ENCODE measurements at places on chromosomes 7 and 10.
A peak's percentile ranks its signal among the peaks of the same experiment; 100 is the strongest.

DNA sequence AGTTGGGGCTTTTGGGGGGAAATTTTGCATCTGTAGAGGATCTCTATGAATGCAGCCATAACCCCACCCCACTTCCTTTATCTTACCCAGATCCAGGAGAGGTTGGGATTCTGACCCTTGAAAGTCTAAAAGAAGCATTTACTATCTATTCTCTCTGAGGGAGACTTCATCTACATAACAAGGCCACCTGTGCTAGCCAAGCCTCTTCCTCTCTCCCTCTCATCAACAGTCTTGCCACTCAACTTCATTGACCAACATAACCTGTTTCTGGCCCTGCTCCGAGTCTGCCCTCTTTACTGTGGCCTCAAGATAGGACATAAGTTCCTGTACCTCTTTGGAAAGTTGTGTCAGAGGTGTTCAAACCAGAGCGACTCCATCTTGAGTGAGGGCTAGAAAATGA, 19.4 kb downstream of the TUBAL3 start:
- DNase-seq: no peak

DNA sequence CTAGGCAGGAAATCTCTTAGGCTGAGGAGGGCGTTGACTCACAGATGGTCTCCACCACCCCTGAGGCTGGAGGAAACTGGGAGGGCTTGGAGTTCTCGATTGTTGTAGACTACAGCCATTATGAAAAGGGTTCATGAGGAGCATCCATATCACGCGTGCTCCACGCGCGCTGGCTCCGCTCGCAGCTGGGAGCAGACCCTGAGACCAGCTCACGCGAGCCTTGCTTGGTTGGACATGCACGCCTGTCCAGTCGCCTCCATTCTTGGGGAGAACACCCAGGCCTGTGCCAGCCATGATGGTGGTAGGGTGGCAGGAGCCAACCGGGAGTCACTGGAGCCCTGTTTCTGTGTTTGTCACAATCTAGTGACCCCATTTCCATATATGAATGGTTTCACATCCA, 139.1 kb downstream of the TCERG1L start:
- DNase-seq: no peak

GRCh38 chr7:18706670-18707069, 211.1 kb downstream of the HDAC9 start:
- DNase-seq: no peak

DNA sequence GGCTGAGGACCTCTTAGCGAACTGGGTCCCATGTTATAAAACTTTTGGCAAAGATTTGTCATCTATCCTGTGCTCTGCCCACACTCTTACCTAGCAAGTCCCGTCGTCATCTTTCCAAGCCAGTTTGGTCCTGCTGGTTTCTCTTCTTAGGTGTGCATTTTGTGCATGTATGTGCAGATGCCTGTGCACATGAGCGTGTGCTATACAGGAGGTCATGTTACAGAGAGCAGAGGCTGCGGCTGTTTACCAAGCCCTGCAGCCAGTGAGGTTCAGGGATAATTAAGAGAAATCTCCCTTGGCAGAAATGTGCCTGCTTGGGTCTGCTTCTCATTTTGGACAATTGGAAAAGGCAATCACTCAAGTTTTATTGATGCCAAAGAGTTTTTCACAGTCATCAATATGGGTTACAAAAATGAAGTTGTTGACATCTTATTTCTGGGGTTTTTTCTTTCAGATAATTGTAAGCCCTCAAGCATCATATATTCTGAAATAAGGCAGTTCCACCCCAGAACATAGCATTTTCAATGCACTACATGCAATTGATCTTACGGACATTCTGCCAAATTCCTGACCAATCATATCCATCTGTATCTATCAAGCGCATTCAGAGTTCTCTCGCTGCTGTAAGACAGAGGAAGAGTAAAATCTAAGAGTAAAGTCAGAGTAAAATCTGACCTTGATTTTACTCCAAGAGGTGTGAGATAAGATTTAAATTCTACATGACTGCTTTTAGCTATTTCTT, 361.4 kb upstream of the ZNF32 start:
- DNase-seq: no peak

DNA sequence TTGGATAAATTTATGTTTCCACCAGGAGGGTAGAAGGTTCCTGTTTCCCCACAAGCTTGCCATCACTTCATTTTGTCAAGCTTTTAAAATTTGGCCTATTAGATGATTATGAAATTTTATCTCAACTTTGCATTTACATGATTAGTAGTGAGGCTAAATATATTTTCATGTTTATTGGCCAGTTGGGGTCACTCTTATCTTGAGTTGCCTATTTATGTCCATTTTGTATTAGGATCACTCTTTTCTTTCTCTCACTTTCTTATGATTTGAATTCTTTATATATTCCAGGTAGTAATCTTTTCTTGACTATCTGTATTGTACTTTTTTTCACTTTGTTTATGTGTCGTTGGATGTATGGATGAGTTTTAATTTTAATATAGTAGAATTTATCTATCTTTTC, 218.6 kb upstream of the SLC26A5 start:
- DNase-seq: no peak

GRCh38 chr10:28139138-28139537, 140.3 kb upstream of the ODAD2 start:
- no peak for DNase-seq

GRCh38 chr7:28144266-28144665, 36.3 kb downstream of the JAZF1 start:
- DNase-seq: no peak

GRCh38 chr7:111499027-111499426, 63.3 kb downstream of the IMMP2L start:
- peak; percentile 74 for DNase-seq

DNA sequence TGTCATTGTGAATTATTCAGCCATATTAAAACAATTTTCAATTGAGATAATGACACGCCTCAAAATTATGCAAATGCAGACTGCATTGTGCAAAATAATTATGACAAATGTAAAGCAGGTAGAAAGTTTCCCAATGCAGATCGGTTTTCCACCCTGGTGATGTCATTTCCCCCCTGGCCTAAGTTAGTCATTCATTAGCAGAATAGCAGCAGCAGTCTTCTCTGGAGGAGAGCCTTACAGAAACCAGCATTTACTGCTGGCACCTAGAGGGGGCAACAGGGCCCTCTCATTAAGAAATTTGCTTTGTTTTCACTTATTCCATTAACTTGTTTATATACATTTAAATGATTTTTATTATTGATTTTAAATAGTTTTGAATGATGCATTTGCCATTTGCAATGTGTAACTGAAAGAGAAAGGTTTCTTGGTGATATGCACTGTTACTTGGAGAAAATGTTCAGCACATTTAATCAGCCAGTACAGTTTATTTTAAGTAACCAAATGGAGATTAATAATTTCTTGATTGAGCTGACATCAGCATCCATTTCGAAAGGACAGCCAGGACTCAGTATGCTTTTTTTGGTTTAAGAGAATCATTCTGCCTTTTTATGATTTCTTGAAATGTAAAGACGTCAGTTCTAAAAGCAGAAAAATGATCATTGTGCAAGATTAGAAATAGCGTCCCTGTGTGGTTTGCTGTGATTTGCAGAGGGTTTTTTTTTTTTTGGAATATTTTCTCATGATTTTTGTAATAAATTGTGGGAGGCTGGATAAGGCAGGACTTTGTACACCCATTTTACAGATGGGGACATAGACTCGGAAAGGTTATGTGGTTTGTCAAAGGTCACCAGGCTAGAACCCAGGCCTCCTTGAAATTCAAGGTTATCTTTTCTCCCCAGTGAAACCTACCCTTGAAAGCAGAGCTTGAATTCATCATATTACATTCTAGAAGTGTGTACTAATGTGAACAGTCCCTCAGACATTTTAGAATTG, 3.5 kb downstream of the ARID5B start:
- peak; percentile 67 for DNase-seq

GRCh38 chr7:27784399-27785053, 44.6 kb downstream of the TAX1BP1 start:
- DNase-seq: peak; percentile 17

DNA sequence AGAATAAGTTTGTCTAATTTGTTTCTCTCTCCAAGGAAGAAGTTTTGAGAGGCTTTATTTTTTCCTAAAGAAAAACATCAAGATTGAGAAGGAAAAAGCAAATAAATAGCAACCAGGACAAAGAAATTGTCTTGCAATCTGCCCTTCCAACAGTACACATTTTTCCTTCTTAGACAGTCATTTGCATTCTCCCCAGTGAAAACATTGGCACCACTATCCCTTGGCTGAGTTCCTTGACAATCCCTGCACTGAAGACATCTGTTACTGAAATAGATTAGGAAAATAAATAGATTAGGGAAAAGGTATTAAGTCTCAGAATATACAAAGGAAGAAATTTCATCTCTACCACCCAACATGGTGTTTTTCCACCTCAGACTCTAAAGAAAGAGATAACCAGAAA, 12.2 kb upstream of the TMEM243 start:
- no peak for DNase-seq

DNA sequence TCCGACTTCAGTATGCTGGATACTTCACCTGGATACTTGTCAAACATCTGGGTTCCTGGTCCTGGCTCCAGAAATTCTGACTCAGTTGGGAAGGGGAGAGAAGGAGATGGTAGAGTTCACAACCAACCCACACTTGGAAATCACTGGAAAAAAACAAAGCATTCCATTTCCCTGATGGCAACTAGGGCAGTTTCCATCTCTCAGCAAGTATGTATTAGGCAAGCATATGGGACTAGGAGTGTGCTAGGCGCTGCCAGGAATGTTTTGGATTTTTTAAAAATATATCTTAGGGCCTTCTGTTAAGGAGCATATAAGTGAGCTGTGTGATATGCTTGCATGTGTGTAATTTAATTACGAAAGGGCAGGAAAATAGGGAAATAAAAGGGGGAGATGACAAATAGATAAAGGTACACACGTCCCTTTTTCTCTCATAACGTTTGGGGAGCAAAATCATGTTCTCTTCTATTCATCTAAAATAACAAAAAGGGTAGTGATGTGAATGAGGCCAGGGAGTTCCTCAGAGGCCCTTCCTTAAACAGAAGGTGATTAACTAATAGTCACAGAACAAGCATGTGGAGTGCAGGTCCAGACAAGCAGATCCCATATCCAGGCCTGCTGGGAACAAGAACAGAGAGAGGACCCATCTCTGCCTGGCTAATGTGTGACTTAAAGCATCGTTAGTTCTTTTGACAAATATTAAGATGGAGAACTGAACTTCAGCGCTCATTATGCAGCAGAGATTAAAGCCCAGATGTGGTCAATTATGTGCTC, 64.5 kb upstream of the NFE2L3 start:
- DNase-seq: no peak

DNA sequence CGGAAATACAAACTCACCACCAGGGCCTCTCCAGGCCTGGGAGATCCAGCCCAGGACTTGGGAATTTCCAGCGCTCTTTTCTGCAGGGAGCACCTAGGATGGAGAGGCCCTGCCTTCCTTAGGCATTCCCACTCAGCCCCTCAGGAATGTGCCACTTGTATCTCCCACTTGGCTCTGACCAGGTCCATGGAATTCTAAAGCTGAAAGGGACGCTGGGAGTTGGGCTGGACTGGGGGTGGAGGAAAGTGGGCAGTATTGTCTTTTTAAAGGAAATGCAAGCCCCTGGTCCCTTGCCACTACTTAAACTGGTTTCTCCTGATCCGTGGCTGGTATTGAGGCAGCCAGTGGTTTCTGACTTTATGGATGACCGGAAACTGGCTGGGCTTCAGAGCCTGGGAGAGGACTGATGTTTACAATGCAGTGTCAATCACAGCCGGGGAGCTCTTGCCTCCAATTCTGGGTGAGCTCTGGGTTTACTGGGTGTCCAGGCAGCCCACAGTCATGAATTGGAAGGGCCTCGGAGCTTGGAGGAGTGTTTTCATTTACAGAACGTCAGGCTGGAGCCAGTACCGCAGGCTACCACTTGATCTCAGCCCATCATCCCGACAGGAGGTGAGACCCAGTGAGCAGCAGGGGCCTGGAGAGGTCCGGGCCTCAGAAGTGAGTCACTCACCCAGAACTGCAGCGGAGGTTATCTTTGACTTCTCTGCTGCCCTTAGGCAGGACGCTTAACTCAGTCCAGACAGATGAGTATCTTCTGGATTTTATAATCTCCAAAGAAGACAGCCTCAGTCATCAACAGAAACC, 27.3 kb downstream of the AGAP3 start:
- peak; percentile 22 for DNase-seq

DNA sequence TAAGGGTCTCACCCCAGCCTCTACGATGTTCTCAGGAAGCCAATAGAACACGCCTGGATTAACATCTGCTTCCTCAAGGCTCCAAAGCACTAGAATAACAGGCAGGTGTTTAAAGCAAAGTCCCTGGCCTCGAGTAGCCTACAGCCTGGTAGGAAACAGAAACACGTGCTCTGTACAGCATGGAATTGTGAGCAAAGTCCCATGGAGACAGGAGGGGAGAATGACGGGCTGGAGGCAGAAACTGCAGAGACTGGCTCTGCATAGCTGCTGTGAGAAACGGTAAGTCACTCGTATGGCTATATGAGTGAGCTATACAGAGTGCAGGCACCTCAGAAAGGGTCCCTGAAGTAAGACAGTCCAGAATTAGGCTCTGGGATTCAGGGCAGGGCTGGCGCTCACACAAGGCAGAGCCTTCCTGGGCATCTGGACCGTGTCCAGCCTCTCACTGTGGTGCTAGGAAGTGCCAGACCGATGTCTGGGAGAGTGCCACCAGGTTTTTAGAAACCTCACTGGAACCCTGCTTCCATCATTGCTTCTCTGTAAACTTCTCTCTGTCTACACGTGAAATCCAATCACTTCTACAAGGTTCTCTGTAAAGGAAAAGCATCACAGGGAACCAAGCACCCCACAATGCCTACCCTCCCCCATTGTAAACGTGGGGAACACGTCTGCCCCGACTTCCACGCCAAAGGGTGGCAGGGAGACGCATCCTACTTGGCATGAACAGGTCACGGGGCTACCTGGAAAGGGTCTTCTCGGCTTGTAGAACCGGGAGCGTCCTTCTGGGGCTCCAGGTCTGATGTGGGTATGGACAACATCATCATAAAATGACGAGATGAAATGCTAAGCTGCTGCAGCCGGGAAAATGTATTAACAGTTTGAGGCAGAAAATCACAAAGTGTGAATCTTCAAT, 38.8 kb upstream of the SHH start:
- DNase-seq: no peak

GRCh38 chr7:108717781-108718180, 148.1 kb downstream of the DNAJB9 start:
- no peak for DNase-seq

DNA sequence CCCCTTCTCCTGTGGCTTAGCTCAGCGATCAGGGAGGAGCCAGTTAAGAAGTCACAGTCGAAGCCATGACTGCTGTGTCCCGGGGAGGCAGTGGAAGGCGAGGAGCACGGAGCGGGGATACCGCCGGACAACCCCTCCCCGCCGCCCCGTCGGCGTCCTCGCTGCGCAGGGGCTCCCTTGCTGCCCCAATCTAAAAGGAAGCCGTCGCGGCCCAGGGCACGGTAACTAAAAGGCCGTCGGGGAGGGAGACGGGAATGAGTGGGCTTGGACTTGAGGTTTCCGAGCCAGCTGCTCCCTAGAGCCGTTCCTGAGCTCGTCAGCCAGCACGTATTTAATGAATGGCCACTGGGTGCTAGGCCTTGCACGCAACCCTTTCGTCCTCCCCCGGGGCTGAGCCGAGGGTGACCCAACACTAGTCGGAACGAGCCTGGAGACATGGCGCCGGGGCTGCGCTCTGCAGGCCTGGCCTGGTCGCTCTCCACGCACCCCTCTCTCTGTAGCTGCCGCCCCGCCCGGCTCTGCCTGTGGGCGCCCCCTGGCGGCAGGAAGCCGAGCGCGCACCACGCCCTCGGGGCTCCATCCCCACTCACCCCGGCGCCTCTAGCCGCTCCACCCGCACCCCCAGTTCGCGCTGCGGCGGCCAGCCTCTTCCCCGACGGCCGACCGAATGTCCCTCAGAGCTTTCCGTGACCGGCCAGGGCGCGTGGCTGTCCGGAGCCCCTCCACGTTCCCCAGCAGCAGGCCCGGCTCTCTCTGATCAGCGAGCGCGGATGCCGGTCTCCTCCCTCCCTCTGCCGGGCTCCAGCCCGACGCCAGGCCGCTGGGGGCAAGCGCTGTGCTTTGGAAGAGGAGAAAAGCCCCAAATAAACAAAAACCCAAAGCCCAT, 29.3 kb upstream of the KCNK18 start:
- no peak for DNase-seq
